Activated CD4-positive, alpha-beta T cell treated with anti-CD3 and anti-CD28 coated beads, Interleukin-2, amount 50 U/mL, for 4 hours (primary cell): ENCODE measurements at places on chromosomes 16 and 17.

DNA sequence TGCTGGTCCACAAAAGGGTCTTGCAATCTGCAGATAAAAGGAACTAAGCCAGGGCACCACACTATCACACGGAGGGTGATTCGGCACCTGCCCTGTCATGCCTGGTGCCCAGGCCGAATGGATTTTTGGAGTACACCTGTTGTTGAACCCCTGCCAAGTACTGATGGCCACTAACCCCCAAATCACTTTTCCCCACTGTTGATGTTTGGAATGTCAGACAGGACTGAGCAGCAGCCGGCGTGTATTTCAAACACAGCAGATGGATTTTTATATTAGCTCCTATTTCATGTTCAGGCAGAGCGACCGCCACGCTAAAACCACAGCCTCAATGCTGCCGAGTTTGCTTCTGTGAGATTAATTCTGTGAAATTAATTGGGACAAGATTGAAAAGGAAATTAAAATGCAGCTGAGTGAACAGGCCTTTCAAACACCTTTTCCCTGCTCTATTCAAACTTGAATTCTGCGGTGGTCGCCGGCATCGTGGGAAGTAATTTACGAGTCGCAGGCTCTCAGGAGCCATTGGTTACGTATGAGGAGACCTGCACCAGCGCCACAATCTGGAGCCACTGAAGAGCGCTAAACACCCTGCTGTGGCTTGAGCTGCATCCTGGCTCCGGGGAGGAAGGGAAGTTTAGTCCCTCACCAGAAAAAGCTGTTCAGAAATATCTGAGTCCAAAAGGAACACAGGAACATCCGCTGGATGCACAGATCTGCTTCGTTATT is 48.5 kb downstream of the SNX11 start:
- DNase-seq = no peak

DNA sequence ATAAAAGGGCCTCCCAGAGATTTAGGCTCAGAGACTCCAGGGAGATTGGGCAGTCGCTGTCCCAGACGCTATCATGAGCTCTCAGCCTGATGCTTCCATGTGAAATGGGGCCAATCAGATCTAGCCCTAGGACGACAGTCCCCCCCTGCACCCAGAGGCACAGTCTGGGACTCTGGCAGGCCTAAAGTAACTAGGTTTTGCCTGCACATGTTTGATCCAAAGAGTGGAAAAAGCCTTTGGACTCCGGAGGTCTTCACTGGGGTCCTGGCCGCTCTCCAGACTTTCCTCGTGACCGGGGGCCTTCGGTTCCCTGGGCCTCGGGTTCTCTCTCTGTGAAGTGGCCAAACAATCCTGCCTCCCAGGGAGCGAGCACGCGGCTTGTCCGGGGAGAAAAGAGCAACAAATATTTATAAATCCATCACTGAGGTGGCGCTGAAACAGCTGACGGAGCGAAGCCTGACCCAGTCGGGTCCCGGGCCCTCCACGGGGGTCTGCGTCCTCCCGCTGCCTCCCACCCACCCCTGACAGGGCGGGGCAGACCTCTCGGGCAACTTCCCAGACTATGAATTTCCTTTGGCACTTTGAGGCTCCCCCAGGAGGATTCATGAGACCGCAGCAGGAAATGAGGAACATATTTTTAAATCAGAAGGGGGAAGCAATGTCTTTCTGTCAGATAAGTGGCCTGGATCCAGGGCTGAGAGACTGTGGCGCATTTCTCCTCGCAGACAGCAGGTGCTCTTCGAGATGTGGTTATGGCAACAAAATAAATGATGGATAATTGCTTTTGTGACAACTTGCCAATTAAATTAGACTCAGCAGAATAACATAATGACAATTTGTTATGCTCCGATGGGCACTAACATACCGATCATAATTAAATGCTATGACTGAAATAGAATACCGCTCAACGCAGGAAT is 38.9 kb downstream of the MRPS23 start:
- DNase-seq = no peak

GRCh38 chr17:28396635-28397239 is 9.3 kb downstream of the SLC46A1 start:
- no peak for DNase-seq

DNA sequence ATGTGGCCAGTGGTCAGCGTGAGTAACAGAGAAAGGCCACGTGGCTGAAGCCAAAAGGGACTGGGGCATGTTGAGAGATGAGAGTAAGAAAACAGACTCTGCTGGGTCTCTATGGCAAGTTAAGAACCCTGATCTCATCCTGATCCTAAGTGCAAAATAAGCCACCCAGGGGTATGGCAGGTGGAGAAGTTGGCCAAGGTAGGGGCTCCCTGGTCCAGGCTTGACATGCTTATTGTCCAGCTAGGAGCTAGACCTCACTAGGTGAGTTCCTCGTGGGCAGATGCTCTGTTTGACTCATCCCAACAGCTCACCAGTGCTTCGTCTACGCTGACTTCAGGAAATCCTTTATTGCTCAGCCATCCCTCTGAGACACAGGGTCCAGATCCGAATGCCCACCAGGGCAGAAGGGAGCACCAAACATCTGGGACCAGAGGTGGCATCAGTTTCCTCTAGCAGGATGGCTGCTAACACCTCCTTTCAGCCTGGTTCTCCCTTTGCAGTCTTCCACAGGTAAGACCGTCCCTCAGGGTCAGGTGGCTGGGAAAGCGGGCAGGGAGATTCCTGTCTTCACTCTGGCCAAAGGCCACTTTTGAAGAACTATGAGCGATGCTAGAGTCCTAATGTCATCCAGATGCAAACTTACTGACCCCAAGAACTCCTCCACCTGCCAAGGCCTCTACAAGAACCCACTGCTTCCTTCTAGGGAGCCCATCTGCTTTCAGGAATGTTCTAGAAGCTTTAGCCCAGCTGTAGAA is 99.5 kb downstream of the CDYL2 start:
- no peak for DNase-seq
